Keratinocyte (primary cell): ENCODE measurements at places on chromosomes 7 and 10. TPM values are rescaled to one million over a fixed set of nuclear protein-coding genes. Genes with fewer than 3 reads are reported as not detected.

- DNase-seq = no peak
These were observed 5.2 kb downstream of the ARL4A start for GRCh38 chr7:12692479-12693259.

GRCh38 chr7:128395748-128396147, 14.0 kb downstream of the IMPDH1 start:
- DNase-seq = no peak

- DNase-seq = peak; percentile 7
These were observed 89.2 kb upstream of the MKLN1 start for GRCh38 chr7:131238347-131238931.

DNA sequence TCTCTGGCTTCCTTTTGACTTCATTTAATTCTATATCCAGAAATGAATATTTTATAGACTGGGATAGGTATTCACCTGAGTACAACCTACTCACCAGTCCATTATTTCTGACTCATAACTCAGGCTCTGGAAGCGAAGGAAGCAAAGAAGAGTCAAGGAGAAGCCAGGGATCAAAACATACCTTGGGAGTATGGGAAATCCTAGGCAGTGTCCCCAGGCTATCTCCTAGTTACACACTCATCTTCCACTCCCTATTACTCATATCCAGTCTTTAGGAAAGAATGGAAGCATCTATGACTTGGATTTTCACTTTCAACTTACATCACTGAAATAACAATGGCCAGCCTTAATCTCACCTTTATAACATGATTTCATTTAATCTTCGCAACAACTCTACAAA, 40.9 kb upstream of the ELAPOR2 start:
- DNase-seq = peak; percentile 85

GRCh38 chr10:86734207-86734988, 22.0 kb upstream of the BMPR1A start:
- DNase-seq = no peak

DNA sequence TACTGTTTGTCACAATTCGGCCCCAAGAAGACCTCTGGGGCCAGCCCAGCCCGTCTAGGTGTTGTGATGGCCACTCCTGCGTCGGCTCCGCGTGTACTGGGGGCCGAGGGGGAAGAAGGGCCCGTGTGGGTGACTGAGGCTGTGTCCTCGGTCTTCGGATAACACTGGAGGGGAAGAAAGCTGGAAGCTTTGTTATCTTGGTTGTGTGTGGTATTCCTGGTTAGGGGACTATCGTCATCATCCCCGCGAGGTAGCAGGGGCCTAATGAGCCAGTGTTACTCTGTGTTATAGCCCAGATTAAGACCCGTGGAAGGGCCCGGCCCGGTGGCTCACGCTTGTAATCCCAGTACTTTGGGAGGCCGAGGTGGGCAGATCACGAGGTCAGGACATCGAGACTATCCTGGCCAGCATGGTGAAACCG, 854 bp downstream of the MTG1 start:
- no peak for DNase-seq

- no peak for DNase-seq
These were observed 149.4 kb downstream of the ZNF248 start for GRCh38 chr10:37707829-37708578.

DNA sequence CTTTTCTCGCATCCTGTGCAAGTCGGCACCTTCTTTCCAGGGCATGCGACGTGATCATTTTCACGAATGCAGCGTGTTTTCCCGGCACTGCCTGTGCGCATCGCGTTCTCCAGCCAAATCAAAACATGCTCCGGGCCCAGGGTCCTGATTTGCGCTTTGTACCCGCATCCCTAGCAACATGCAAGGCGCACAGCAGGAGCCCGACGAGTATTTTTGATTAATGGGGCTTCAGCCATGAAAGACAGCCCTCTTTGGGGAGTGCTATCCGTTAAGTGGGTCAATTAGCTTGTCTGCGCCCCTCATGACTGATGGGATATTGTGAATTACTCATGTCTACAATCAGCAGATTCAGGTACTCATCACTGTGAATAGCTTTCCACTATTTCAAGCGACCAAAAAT, 243.3 kb upstream of the RNF32 start:
- DNase-seq = no peak

Gene AFAP1L2
- 36.8 to 52.5 TPM (median 40.4 TPM) in 3 replicates for polyA plus RNA-seq

Gene WEE2
- not detected in 3 replicates for polyA plus RNA-seq

Gene HOXA10
- 1.6 to 4.5 TPM (median 2.4 TPM) in 3 replicates for polyA plus RNA-seq

Gene SPDYE11
- polyA plus RNA-seq = not detected in 3 replicates

Gene SMC3
- polyA plus RNA-seq = 6.2 to 16.3 TPM (median 12.2 TPM) in 3 replicates

Gene ABCC2
- polyA plus RNA-seq = 2.3 to 3.3 TPM (median 2.5 TPM) in 3 replicates

Gene CCDC3
- 0.25 to 0.39 TPM (median 0.35 TPM) in 3 replicates for polyA plus RNA-seq

Gene RBAK
- polyA plus RNA-seq = 2.9 to 6.7 TPM (median 4.2 TPM) in 3 replicates
